Cortex of kidney (tissue), 1 donor: ENCODE measurements at places on chromosomes 7 and 10.

GRCh38 chr7:141246426-141246825 is 172.6 kb downstream of the TMEM178B start:
- no peak for DNase-seq

DNA sequence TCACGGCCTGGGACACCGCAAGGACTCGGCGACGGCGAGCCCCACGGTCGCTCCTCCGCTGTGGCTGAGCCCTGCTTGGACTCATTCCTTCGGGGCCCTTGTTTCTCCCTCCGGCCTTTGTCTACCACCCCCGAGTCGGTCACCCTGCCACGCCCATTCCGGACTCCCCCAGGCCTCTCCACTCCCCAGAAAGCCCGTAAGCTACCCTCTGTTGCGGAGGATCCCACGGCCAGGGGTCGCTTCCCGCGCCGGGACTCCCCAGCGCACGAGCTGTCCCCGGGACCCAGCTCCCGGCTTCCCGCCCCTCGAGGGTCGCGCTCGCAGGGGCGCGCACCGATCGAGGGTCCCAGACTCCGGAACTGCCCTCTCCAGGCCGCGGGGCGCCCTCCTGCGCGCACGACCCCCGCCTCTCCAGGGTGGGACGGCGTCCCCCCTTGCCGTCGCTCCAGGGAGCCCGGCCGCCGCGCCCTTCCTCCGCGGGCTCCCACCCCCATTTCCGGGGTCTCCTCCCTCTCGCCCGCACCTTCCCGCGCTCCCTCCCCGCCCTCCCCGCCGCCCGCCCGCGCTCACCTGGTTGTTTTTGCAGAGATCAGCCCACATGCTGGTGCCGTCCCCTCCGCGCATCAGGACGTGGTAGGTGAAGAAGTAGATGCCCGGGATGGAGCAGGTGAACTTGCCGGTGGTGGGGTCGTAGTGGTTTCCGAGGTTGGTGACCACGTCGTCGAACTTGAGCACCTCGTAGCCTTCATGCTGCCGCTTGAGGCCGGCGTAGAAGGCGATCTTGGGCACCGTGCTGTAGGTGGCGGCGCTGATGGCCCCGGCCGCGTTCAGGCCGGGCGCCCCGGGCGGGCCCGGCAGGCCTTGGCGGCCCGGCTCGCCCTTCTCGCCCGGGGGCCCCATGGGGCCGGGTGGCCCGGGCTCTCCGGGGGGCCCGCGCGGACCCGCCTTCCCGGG is 1.5 kb downstream of the C1QL3 start:
- DNase-seq: no peak

- no peak for DNase-seq
These were observed 35.2 kb upstream of the GDF10 start for GRCh38 chr10:47264797-47265281.

GRCh38 chr10:86137561-86137960 is 229.0 kb downstream of the GRID1 start:
- no peak for DNase-seq

DNA sequence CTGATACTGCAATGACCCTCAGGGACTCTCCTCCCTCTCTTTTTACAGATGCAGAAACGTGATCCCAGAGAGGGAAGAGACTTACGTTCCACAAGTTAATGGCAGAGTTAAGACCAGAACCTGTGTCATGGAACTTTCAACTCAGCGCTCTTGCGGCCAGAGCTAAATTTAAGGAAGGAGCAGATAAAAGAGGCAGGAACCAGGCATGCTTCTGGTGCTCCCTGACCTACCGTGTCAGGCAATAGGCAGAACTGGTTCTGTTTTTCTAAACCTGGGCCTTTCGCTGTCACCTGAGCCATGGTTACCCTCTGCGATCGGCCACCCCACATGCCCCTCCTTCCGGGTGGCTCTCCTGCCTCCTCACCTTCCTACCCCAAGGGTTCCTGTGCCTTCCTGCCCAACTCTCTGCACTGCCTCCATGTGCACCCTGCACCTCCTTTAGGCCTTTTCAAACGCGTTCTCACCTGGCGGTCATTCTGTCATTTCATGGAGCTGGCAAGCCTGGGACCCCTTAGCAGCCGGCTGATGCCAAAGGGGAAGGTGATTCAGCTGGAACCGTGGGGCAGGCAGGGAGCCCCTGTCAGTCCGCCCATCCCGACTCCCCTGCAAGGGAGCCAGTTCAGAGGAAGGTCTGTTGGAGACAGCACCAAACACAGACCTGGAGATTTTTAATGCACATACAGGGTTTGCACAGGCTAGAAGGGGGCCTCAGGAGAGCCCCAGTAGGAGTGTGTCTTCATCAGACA is 7.7 kb upstream of the GBX1 start:
- DNase-seq: no peak

- DNase-seq: no peak
These were observed 76.8 kb downstream of the MKI67 start for GRCh38 chr10:128049226-128050120.

- DNase-seq: no peak
These were observed 16.7 kb downstream of the LSMEM1 start for GRCh38 chr7:112497481-112497880.

GRCh38 chr7:55254242-55254595 is 110.9 kb upstream of the LANCL2 start:
- no peak for DNase-seq

- no peak for DNase-seq
These were observed 25.7 kb upstream of the WAPL start for GRCh38 chr10:86547296-86547695.

DNA sequence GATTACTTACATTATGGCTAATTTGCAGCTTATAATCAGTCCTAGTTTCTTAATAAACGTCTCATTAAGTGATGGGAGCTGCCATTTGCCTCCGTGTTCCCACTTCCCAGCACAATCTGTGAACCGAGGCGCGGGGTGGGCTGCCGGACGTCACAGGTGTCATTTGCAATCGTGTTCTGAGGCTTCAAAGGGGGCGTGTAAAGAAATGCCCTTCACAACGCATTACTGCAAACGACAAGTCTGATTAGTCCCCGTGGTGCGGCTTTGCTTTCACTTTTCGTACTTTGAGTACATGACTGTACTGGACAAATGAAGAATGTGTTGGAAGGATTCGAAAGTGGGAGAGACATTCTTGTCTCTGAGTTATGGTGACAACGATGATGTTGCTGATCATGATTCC is 614.2 kb upstream of the ADARB2 start:
- DNase-seq: no peak

GRCh38 chr7:1156782-1157535 is 3.0 kb downstream of the ZFAND2A start:
- no peak for DNase-seq

DNA sequence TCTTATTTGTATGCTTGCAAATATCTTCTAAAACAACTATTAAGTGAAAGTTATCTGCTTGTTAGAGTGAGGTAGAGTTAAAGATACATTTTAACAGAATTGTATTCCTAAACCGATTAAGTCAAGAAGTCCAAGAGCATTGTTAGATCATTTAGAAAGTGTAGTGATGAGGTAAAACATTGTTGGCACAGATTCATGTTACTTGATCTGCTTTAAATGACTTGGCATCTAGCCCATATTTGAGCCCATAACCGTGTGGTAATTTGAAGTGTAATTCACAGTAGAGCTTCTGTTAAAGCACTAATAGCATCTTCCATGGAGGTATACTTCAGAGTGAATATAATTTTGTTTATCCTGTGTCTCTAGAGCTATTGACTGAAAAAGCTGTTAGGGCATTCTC is 62.1 kb downstream of the PTEN start:
- no peak for DNase-seq

DNA sequence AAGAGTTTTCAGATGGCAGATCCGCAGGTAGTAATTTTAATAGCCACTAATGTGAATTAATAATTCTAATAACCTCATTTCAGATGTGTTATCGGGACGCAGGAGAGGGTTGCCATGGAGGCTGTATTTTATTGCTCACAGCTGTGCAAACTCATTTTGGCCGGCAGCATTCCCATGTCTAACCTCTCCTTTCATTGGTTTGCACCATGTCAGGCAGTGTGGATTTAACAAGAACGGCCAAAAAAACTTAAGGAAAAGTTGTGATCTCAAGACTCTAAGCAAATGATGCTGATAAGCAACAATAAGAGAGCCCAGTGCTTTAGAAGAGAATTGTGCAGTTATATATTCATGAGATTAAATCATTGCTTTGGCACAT is 88.7 kb upstream of the NRP1 start:
- no peak for DNase-seq

DNA sequence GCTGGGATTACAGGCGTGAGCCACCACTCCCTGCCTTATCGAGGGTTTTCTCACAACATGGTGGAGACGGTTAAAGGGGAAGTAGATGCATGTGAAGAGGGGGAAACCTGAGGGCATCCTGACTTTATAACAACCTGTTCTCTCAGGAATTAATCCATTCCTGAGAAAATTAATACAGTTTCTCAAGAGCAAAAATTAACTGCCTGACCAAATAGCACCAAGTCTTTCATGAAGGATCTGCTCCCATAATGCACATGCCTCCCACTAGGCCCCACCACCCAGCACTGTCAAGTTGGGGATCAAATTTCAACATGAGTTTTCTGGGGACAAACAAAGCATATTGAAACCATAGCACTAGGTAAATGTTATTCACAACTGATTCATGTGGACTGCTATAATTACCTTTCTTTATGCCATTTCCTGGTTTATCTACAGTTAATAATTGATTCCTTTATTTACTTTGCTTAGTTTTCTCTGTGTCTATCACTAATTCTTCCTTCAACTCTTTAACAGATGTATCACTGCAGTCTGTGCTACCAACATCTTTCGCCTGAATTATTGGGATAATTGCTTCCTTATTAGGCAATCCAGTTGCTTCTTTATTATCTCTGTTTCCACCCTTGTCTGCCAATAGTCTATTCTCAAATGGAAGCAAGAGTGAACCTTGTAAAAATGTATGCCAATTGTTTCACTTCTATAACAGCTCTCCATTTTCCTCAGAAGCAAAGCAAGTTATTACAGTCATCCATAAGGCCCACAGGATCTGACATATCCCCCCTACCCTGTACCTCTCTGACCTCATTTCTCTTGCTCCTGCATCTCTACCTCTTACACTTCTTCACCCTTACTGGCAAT is 12.9 kb upstream of the MICU1 start:
- DNase-seq: no peak

DNA sequence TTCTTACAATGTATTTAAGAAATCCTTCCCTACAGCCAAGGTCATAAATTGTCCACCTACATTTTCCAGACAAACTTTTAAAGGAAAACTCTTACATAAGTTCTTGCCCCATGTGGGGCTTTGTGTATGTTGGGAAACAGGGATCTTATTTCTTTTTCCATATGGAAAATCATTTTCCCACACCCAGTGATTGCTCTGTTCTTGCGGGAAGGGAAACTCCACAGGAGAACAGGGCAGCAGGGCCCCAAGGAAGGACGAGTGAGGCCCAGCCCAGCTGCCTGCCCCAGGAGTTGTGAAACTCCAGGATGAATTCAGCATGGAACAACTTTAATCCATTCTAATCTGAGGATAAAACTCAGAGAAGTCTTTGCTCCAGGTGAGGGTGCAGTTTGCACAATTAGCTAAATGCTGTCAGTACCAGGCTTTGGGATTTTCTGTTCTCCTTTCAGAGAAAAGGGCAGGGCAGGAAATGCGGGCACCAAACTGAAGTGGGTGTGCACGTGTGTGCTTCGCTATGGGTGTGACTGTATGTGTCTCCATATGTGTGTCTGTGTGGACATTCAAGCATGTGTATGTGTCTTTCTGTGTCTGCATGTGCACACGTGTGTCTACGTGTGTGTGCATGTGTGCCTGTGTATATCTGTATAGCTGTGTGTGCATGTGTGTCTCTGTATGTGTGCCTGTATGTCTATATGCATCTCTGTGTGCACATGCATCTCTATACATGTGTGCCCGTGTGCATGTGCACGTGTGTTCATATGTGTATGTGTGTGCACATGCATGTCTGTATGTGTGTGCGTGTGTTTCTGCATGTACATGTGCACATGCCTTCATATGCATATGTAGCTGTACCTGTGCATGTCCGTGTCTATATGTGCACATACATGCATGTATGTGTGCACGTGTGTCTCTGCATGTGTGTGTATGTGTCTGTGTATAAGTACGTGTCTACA is 102.0 kb upstream of the FAM20C start:
- no peak for DNase-seq

- DNase-seq: no peak
These were observed 261.2 kb downstream of the GLI3 start for GRCh38 chr7:41975849-41976248.

DNA sequence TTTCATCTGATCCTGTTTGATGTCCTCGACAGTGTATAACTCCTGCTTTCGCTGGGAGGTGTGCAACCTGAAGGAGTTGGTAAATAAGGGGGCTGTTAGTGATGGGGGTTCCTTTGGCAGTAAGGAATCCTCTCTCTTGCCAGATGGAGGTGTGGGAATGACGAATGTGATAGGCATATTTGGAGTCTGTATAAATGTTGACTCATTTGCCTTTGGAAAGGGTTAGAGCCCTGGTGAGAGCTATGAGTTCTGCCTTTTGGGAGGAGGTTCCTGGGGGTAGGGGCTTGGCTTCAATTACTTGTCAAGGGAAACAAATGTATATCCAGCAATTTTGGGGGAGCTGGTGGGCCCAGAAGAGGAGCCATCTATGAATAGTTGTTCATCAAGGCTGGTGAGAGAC is 11.4 kb upstream of the CHST3 start:
- DNase-seq: no peak

DNA sequence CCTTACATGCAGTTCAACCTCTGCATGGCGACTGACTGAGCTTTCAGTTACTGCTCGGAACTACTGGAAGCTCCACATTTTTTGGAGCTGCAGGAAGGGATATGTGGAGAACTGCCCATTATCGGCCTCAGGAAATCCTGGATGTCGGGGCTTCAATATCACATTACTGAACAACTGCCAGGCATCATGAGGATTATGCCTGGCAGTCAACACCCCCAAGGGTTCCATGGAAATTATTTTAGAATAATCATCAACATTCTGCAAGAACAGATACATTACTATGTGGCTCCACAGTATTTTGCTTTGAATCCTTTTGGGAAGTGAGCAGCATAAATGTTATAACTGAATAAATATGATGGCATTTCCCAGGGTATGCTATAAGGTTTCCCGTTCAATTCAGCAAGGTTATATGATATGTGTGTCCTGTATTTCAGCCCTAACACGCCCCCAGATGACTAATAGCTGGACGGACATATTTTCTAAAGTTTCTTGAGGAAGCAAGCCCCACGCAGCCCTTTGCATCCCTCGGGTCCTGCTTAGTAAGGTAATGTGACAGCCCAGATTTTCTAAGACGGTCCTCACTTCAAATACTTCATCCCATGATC is 53.0 kb upstream of the OPALIN start:
- no peak for DNase-seq

DNA sequence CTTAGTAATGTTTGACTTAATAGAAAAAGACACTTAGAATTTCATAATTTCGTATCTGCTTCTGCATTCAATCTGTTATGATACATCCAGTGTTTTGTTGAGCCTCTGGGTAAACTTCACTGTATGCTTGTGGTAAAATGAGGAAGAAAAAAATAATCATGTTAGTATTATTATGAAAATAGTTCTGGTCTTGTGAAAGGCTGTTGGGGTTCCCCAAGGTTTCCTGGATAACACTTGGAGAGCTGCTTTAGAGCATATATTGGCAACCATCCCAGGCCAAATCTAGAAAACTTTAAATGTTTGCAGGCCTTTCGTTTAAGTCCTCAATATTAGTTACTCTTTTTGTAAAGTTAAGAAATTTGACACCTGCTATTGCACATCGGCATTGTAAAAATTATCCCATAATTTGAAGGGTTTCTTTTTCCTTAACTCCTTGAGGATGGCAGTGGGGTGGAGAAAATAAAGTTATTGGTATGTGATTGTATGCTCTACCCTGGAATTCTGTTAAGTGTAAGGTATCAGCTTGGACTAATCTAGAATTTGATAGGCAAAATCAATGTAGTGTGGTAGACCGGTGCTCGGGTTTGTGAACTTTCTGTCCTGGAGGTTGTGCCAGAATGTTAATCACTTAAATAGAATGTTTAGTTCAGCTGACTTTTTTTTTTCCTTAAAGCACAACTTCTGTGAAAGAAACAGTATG is 54.5 kb downstream of the WAC start:
- no peak for DNase-seq
